ENCODE measurements at places on chromosomes 2 and 18.
A peak's percentile ranks its signal among the peaks of the same experiment; 100 is the strongest.

- DNase-seq: no peak
Measured at GRCh38 chr2:84800194-84800805, 80.6 kb downstream of the TRABD2A start.

- peak; percentile 61 for DNase-seq
Measured at GRCh38 chr2:218876562-218877219, 4.0 kb upstream of the WNT10A start.

- DNase-seq: no peak
Measured at GRCh38 chr2:26270373-26270772, 25.6 kb downstream of the HADHB start.

- DNase-seq: no peak
Measured at GRCh38 chr2:146992057-146992456, 852.8 kb upstream of the ACVR2A start.

DNA sequence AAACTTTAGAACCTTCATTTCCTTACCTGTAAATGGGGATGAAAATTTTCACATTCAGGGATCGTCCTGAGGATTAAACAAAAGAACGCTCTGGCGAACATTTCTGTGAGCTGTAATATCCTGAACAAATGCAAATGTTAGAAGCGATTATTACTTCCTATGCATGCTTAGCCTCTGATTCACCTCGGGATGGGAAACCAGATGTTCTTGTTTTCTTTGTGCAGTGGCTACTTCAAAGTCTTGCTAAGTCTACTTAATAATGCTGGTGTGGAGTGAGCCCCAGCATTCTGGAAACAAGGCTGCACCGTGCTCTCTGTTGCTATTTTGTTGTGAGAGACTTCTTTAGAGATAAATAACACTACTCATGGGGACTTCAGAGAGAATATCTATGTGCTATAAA lies 119.1 kb upstream of the PELI1 start:
- no peak for DNase-seq

DNA sequence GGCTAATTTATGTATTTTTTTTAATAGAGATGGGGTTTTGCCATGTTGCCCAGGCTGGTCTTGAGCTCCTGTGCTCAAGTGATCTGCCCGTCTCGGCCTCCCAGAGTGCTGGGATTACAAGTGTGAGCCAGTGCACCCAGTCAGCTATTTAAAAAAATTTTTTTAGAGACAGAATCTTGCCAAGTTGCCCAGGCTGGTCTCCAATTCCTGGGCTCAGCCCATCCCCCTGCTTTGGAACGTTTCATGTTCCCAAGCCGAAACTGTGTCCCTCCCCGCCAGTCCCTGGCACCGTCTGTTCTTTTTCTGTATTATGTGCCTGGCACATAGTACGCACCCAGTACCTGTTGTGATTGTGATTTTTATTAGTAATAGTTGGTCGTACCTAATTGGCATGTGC lies 63.1 kb upstream of the MGAT5 start:
- no peak for DNase-seq
